ENCODE measurements at places on chromosomes 16 and 17. TPM values are rescaled to one million over a fixed set of nuclear protein-coding genes. Genes with fewer than 3 reads are reported as not detected.

DNA sequence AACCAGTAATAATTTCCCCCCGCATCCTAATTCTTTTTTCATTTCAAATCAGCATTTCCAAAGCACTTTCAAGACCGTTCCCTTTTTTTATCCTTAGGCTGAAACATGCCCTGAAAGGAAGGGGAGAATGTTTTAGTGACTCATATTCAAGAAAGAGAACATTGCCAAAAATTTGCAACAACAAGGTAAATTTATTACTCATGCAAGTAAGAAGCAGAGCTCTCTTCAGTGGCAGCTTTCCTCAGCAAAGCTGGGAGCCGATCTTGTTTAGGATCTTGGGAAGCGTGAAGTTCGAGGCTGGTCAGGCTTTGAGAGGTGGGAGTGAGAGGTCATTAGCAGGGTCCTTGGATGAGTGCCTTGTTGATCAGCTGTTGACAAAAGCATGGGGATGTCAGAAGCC, 129.5 kb downstream of the PRKCA start:
- H3K27me3 ChIP-seq: peaks cover 1% of the 10 kb centered on the region
- H3K4me3 ChIP-seq: no peak overlapping the region
- no peak overlapping the region for H3K27ac ChIP-seq
- no peaks in the 10 kb centered on the region for H3K4me1 ChIP-seq

DNA sequence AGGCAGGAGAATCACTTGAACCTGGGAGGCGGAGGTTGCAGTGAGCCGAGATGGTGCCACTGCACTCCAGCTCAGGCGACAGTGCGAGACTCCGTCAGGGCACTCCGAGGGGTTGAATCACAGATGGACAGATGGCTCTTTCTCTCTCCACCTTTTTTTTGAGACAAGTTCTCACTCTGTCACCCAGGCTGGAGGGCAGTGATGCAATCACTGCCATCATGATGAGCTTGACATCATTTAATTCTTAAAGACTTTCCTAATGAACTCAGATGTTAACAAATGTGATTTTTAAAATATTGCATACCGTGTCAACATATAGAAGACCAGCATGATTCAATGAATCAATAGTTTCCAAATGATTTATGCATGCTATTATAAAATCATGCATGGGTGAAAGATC, 3.5 kb downstream of the GDPD1 start:
- DNase-seq: no peak
- peaks cover 10% of the 10 kb centered on the region for H3K4me1 ChIP-seq
- no peaks in the 10 kb centered on the region for H3K27me3 ChIP-seq
- no peaks in the 10 kb centered on the region for H3K36me3 ChIP-seq

DNA sequence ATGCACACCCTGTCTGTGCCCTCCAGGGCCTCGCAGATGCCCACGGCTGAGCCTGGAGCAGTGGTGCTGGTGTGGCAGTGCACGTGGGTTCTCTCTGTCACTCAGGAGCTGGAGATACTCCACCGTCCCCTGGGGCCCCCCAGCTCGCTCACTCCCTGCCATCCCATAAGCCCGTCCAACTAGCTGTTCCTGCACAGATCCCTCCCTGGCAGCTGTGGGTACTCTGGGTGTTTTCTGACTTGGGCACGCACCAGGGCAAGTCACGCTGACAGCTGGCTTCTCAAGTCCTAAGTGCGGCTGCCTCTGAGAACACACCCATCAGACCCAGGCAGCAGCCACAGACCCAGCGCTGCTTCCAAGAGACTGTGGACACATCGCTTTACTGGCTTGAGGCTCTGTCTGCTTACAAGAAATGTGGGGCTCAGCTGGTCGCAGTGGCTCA, 25.4 kb upstream of the ITGB4 start:
- peaks cover 4% of the 10 kb centered on the region for H3K27me3 ChIP-seq
- H3K27ac ChIP-seq: no peak overlapping the region
- no peak for DNase-seq
- H3K4me3 ChIP-seq: no peak overlapping the region
- peaks cover 37% of the 10 kb centered on the region for H3K36me3 ChIP-seq

MYH8 gene
- total RNA-seq: not detected

GRCh38 chr17:18258356-18259038, at the start of gene FLII:
TSS of gene FLII (minus strand) at chr17:18258738. CDS start at chr17:18258690, 48 bp downstream.
- DNase-seq: peak; percentile 50
- peaks cover 15% of the 10 kb centered on the region for H3K4me1 ChIP-seq
- H3K27ac ChIP-seq: peak within 1 kb of the TSS; percentile 89
- peaks cover 4% of the 10 kb centered on the region for H3K36me3 ChIP-seq

EME2 gene
- 25.4 TPM for total RNA-seq

All from endothelial cell (in vitro differentiated cells).